ENCODE measurements at places on chromosomes 5 and 9.

- no peak for DNase-seq
Measured at GRCh38 chr9:104866191-104866590, 61.8 kb downstream of the ABCA1 start.

DNA sequence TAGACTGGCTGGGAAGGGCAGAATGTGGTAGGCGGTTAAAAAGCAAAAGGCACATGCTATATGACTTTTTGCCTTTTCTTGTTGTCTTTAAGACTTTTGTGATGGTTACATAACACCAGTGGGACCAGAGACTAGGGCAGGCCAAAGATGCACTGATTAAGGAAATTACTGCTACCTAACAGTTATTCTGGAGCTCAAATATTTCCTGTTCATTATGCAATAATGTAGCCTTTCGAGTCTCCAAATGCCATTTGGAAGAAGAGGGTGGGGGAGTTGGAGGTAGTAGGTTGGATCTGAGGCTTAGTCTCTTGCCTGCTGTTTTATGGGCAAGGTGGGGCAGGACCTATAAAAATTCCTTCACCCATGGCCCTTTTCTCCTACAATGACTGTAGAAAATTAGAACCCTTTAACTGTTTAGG lies 51.7 kb downstream of the SH3GL2 start:
- no peak for DNase-seq

DNA sequence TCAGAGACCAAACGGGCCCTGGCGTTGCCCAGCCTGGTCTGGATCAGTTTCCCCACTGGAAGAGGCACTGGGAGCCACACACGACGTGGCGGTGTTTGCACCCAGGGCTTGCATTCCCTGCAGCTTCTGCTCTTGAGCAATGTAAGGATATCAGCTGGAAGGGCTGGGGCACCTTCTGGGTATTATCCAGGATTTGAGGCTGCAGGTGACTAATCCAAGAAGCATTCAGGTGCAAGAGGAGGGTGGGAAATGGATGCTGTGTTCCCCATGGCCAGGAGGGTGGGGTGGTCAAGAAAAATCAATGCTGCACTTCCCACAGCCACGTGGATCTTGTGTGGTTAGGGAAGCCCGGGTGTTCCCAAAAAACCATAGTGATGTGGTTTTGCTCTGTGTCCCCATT lies 430.9 kb downstream of the IRX2 start:
- DNase-seq, result no peak

DNA sequence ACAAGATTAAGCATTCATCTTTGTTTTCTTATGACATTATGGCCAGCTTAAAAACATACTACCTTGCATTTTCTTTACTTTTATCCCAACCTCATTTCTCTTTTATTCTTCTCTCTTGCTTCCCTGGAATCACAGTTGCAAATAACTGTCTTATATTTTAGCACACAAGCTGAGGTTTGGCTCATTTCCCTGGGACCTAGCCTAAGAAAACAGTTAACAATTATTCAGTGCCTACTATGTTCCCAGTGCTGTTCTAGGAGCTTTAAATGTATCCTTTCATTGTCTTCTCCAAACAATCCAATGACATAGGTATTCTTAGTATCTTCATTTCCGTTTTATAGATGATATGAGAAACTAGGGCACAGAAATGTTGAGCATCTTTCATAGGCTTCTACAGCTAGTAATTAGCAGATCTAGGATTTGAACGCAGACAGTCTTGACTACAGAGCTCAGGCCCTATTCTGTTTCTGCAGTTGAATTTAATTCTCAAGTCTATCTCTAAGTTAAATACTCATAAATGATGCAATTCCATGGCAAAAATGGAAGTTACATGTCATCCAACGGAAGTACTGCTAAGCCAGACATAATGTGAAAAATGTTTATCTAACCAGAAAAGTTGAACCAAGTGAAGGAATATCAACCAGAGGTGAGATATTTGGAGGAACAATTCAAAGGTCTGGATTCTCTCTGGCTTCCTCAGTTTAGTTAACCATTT lies 52.3 kb upstream of the MTAP start:
- no peak for DNase-seq

- no peak for DNase-seq
Measured at GRCh38 chr5:27652505-27652904, 614.1 kb upstream of the CDH9 start.

- DNase-seq, result no peak
Measured at GRCh38 chr5:39055027-39055767, 19.0 kb downstream of the RICTOR start.

GRCh38 chr5:78979117-78979742 lies 5.9 kb downstream of the ARSB start:
- no peak for DNase-seq

DNA sequence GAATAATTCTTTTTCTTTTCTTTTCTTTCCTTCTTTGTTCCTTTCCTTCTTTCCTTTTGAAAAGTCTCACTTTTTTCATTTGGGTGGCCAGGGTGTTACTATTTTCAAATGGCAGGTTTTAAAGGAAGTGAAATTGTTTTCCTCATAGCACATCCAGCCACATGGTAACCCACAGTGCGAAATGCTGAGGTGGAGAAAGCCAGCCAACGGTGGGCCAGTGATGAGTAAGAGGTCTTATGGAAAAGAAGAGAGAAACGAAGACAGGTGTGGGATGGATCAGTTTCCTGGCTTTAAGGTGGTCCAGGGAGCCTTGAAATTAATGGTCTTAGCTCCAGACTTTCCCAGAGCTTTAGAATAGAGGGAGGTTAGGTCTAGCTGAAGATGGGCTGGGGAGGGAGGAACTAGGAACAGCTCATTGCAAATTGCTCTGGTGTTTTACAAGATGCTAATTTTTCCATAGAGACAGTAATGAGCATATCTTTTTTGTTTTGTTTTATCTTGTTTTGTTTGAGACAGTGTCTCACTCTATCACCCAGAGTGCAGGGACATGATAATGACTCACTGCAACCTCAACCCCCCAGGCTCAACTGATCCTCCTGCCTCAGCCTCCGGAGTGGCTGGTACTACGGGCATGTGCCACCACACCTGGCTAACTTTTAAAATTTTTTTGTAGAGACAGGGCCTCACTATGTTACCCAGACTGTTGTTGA lies 17.8 kb downstream of the ITK start:
- DNase-seq, result peak; percentile 34

- DNase-seq, result no peak
Measured at GRCh38 chr9:91156451-91157234, 205.1 kb downstream of the AUH start.

DNA sequence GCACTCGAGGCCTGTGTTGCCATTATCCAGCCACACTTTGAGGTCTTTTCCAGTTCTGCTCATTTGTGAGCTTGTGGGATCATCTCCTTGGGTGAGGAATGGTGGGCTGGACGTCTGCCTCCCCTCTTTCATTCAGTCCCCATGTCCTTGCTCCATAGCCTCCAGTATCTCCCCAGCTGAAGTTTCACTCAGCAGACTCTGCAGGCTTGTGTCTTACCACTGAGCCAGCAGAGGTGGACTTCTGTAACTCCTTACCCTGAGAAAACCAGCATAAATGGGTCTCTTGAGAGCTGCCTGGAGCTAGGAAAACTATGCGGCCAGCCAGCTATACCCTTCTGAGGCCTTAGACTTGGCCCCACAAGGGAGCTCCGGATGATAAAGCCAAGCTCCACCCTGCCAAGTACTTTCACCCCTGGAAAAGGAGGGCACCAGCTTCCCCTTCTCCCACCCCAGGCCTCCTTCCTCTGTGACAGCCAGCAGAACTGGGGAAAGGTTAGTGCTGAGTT lies 12.2 kb downstream of the IRF1 start:
- DNase-seq, result no peak

GRCh38 chr9:126894052-126894603 lies 20.5 kb upstream of the RALGPS1 start:
- DNase-seq, result no peak

GRCh38 chr5:126543660-126544059 lies 51.4 kb downstream of the ALDH7A1 start:
- no peak for DNase-seq

DNA sequence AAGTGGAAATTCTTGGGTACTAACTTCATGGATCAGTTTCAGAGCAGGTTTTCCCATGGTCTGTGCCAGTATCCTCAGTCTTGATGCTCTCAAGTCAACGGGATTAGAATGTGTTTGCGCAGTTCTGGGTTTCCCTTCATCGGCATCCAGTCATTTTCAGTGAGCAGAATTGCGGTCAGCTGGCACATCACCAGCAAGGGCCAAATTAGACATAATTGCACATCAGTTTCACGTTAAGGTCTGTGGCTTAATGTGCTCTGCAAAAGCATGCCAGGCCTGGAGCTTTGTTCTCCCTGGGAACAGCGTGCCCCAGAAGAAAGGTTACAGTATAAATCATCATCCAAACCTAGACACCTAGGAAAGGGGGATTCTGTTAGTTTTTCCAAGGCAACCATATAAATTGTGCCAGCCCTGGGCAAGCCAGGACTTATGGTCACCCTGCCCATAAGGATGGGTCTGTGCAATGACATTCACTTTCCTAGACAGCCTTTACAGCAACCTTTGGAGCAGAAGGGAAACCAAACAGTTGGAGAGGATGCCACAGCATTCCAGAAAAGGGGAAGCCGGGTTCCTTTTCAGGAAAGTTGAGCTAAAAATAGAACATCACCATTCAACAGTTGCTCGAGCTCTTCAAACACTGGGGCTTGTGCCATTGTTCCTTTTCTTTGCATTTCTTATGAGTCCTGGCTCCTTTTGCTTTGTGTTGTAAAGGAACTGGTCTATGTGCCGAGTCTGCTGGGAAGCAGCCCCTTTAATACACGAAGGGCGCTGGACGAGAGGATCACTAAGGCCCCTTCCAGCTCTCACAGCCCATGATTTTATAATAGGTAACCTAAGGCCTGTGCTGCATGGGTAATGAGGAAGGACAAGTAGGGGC lies 23.1 kb downstream of the IQGAP2 start:
- DNase-seq, result no peak

DNA sequence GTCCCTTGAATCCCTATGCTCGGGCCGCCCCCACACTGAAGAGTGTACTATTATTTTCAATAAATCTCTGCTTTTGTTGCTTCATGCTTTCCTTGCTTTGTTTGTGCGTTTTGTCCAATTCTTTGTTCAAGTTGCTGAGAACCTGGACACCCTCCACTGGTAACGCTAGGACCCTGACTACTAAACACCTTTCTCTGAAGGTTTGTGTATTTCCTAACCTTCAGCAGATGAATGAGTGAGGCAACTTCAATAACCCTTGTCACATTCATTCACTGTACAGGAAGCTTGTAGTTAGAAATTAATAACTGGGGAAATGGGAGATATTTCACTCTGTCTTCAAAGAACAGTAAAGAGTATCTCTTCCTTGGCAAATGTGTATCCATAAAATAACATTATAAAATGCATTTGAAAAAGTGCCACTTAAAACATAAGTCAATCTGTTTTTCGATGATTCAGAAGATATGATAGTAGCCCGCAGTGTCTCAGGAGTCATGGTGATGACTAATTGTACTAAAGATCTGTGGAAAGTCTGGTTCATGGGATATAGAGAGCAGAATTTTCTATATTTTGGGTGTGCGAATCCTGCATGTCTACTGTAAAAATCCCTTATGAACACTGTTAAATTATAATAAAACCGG lies 43.2 kb upstream of the ANKH start:
- DNase-seq, result no peak

DNA sequence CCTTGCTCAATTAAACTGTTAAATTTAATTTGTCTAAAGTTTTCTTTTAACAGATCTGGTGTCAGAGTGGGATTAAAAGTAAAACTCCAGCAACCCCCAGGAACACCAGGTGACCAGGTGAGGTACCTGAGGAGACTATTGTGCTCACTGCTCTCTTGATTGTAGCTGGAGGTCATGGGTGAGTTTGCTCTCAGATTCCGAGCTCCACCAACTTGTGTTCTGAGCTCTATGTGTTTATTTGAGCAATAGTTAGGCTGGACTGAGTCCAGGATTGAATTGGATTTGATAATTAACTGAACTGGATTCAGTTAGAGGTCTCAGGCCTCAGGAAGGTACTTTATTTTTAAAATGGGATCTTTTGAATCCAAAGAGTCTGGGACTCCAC lies 17.9 kb upstream of the SCGB3A2 start:
- DNase-seq, result no peak

GRCh38 chr5:100430268-100431195 lies 104.6 kb upstream of the FAM174A start:
- DNase-seq, result peak; percentile 20

DNA sequence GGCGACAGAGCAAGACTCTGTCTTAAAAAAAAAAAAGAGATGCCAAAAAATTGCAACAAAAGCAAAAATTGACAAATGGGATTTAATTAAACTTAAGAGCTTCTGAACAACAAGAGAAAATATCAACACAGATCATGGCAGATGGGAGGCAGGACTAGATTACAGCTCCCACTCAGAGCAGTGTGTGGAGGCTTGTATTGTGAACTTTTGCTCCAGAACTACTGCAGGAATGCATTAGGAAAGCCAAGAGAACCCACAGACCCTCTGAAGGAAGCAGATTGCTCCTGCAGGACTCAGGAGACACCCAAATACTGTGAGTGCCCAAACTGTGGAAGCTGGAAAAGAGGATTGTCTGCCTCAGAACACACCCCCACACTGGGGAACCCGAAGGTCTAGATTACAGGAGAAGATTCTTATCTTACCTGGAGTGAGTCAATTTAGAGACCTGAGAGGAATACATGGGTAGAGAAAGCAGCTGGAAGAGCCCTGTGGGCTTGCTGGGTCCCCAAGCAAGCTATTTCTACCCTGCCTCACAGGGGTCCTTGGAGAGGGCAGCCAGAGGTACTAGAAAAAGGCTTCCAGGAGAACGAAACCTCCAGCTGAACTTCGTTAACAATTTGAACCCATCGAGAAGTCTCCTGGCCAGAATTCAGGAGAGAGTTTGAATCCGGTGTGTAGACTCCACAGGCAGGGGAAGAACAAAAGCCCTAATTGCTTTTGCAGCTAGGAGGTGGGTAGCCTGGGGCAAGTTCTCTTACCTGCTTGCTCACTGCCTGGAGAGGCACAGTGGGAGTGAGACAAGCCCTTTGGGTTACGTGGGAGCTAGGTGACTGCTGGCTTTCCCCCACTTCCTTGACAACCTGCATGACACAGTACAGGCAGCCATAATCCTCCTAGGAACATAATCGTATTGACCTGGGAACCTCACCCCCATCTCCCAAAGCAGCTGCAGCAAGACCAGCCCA lies 593.4 kb upstream of the RGMB start:
- DNase-seq, result no peak

- DNase-seq, result no peak
Measured at GRCh38 chr9:87950296-87950695, 24.0 kb downstream of the CDK20 start.

DNA sequence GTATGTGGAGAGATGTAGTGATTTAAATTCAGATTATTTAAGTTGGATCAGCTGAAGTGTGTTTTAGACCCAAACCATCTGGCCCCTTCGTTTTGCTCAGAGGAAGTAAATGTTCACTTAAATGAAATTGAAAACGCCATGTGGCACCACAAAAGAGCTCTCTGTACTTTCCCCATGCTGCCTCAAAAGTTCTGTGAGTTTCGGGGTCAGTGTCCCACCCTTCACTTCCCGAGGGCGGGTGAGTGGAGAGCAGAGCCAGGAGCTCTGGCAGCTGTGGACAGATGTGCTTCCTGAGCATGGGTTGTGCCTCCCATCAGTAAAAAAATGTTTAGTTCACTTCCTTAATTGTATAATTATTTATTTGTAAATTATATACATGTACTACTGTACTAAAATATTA lies 48.4 kb downstream of the PSD2 start:
- DNase-seq, result no peak
